ENCODE measurements at places on chromosomes 3 and 15. TPM values are rescaled to one million over a fixed set of nuclear protein-coding genes. Genes with fewer than 3 reads are reported as not detected.

Gene DENND4A
- polyA plus RNA-seq = 2.4 TPM

DNA sequence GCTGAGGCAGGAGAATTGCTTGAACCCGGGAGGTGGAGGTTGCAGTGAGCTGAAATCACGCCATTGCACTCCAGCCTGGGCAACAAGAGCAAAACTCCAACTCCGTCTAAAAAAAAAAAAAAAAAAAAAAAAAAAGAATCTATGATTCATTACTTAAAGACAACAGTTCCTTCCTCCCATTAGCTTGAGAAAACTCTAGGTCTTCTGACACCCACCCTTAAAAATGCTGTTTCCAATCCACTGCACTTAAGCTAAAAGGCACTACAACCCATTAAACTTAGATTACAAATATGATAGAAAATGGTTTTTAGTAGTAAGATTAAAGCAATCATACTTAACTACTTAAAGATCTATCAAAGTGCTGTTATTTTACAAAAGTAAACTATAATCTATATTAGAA, 40.0 kb upstream of the BHLHE40 start:
- no peak for DNase-seq
- H3K4me1 ChIP-seq = no peaks in the 10 kb centered on the region
- H3K4me3 ChIP-seq = no peak overlapping the region
- H3K27me3 ChIP-seq = no peaks in the 10 kb centered on the region
- H3K27ac ChIP-seq = no peak overlapping the region

GRCh38 chr3:10180289-10180688, 15.6 kb downstream of the IRAK2 start:
- H3K36me3 ChIP-seq = peaks cover 4% of the 10 kb centered on the region
- H3K4me3 ChIP-seq = no peak overlapping the region
- no peak for DNase-seq
- no peaks in the 10 kb centered on the region for H3K27me3 ChIP-seq

Gene ZNF662
- polyA plus RNA-seq = 1.5 TPM

DNA sequence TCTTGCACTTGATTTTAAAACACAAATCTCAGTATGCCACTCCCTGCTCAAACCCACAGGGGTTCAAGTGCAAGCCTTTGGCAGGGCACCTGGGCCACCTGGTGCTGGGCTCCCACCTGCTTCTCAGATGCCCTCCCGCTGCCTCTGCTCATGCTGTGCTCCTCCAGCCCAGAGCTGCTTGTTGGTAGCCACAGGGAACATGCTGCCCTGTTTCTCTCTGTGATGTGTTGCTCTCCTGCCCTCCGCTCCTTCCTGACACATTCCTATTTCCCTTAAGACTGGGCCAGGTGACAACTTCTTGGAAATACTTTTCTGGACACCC, 27.1 kb upstream of the KY start:
- no peak overlapping the region for H3K4me3 ChIP-seq
- DNase-seq = no peak
- no peaks in the 10 kb centered on the region for H3K36me3 ChIP-seq

Gene RBMS3
- 6.4 TPM for polyA plus RNA-seq

DNA sequence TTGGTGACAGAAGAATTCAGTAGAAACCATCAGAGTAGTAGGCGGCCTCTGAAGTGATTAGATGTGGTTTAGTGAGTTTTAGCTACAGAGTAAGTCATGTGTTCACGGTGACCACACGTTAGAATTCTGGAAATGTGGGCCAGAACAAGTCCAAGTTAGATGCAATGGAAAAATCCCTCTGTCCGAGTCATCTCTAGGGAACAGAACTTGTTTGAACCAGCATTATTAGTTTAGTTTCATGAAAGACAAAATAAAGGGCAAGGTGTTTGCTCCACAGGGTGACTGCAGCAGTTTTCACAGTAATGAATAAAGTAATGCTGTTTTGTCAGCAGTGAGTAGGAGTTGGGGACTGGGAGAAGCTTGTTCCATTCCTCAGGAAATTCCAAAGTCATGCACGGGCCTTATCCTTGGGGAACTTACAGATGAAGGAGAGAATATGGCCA, 100.2 kb downstream of the CGNL1 start:
- no peaks in the 10 kb centered on the region for H3K27me3 ChIP-seq
- H3K4me1 ChIP-seq = no peaks in the 10 kb centered on the region
- no peak for DNase-seq
- H3K27ac ChIP-seq = no peak overlapping the region
- H3K4me3 ChIP-seq = no peak overlapping the region

Gene LOXL1
- 3.8 TPM for polyA plus RNA-seq

DNA sequence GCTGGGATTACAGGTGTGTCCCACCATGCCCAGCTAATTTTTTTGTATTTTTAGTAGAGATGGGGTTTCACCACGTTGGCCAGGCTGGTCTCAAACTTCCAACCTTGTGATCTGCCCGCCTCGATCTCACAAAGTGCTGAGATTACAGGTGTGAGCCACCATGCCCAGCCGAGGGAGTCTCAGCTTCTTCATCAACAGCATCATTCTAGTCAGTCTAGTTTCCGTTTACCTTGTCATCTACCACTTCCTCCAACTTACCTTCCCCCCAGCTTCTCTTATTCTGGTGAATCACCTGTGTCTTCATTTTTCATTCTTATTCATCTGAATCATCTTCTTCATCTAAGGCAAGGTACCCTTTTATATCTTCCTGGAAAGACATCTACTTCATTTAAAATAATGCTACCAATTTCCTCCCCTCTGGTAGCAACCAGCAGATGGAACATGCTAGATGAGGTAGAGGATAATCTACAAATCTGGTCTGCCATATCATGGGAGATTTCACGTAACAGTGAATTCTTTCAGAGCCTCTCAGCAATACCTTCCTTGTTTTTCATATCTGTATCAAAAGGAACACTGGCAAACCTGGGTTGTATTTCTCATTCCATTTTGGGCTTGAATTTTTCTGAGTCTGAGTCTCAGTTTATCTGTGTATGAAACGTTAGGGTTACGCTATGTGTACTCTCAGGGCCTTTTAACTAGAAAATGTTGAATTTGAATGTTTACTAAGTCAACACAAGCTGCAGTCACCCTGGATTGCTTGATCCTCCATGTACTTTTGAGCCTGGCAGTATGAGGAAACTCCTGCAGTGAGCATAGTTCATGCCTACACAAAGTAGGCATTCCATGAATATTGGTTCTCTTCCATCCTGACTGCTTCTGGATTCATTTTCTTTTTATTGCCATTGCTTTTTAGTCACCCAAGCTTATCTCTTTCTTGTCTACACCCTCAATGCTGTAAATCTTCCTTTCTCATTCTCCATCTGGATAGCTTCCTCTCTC, 16.8 kb downstream of the LPP start:
- H3K36me3 ChIP-seq = no peaks in the 10 kb centered on the region
- no peaks in the 10 kb centered on the region for H3K27me3 ChIP-seq
- peak; percentile 60 for DNase-seq
- no peak overlapping the region for H3K27ac ChIP-seq
- peaks cover 31% of the 10 kb centered on the region for H3K4me1 ChIP-seq

GRCh38 chr3:117728226-117728625, 1018.6 kb downstream of the TUSC7 start:
- H3K36me3 ChIP-seq = no peaks in the 10 kb centered on the region
- no peak for DNase-seq
- H3K27ac ChIP-seq = no peak overlapping the region
- no peaks in the 10 kb centered on the region for H3K27me3 ChIP-seq
- H3K4me3 ChIP-seq = no peak overlapping the region

DNA sequence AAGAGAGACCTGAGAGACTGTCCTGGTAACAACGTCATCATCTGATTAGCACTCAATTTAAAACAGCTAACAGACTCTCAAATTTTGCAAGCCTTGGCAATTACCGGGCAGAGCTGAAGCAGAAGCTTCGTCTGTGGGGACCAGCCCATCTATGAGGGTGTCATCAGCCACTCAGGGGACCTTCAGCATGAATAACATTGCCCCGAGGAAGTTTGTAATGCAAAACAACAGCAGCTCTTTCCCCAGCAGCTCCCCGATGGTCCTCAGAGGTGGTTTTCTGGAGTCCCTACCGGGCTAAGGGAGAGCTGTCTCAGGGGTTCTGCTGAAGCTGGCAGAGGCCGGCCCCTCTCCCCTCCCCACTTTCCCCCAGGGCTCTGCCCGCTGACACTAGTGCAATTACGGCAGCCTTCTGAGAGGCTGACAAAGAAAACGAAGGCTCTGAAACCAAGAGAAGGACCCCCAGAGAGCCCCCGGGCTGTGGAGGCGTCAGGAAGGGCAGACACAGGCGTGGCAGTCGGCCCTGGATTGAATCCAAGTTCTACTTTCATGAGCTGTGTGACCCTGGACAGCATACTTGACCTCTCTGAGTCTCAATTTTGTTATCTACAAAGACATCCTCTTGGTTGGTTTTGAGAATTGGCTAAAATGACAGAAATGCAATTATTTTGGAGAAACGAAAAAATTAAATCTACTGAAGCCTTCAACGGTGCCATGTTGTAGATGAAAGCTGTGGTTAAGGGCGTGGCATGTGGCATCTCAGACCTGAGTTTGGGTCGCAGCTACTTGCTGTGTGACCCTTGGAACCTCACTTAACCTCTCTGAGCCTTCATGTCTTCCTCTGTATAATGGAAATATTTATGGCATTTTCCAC, 102.1 kb upstream of the TLE3 start:
- no peak overlapping the region for H3K4me3 ChIP-seq
- H3K27ac ChIP-seq = no peak overlapping the region
- peaks cover 15% of the 10 kb centered on the region for H3K27me3 ChIP-seq
- H3K4me1 ChIP-seq = peaks cover 5% of the 10 kb centered on the region
- no peak for DNase-seq

DNA sequence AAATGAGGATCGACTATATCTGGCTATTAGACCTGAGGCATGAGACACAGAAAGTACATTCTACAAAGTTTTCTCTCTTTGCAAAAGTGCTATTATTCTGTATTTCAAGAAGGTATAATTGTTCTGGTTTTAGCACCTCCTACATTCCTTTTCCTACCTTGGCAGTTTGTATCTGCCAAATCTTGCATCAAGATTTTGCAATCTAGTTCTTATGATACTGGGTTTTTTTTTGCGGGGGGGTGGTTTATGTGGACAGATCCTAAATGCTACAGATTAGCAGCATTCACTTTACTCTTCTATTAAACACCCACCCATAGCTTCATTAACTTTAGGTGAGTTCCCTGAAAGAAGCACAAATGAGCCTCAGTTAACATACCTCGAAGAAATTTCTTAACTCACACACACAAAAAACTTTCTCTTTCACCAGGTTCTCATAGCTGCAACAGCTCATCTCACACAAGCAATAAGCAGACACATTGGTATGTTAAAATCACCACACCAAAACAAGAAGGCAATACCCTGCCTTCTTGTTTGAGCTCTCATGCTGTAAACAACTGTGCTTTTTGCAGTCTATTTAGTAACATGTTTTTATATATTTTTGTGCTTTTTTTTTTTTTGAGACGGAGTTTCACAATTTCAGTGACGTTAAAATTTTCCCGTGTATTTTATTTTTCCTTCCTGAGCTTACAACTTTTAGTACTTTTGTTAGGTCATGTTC, 73.0 kb upstream of the VGLL4 start:
- no peaks in the 10 kb centered on the region for H3K27me3 ChIP-seq
- no peaks in the 10 kb centered on the region for H3K36me3 ChIP-seq
- no peak for DNase-seq
- H3K4me3 ChIP-seq = no peak overlapping the region
- H3K27ac ChIP-seq = no peak overlapping the region
- peaks cover 13% of the 10 kb centered on the region for H3K4me1 ChIP-seq

Gene SCG5
- polyA plus RNA-seq = 1.9 TPM

DNA sequence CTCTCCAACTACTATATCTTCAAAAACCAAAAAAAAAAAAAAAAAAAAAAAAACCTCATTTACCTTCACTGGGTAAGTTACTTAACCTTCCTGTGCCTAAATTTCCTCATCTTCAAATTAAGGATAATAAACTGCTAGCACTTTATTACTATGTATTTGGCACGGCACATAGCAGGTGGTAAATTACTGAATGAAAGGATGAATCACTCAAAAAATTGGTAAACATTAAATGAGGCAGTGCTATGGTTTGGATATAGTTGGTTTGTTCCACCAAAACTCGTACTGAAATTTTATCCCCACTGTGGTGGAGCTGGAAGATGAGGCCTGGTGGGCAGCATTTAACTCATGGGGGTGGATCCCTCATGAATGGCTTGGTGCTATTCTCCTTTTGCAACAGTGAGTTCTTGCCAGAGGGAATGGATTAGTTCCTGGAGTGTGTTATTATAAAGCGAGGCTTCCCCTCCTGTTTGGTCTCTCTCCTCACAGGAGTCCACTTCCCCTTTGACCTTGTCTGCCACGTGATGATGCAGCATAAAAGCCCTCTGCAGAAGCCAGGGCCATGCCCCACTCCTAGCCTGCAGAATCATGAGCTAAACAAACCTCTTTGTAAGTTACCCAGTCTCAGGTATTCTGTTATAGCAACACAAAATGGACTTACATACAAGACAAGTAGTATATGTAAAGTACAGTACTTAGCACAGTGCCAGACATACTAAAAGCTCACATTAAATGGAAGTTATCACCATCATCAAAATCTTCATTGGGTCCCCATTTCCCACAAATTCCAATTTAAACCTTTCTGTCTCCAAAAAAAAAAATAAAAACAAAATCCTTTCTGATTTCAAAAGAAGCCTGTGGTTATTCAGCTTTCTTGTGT, 20.6 kb downstream of the DCUN1D1 start:
- no peak overlapping the region for H3K27ac ChIP-seq
- no peaks in the 10 kb centered on the region for H3K27me3 ChIP-seq
- no peaks in the 10 kb centered on the region for H3K4me1 ChIP-seq
- H3K4me3 ChIP-seq = no peak overlapping the region
- DNase-seq = no peak
- H3K36me3 ChIP-seq = peaks cover 3% of the 10 kb centered on the region

- H3K4me3 ChIP-seq = no peak overlapping the region
- H3K27me3 ChIP-seq = no peaks in the 10 kb centered on the region
- no peak overlapping the region for H3K27ac ChIP-seq
- no peaks in the 10 kb centered on the region for H3K4me1 ChIP-seq
- DNase-seq = no peak
- H3K36me3 ChIP-seq = no peaks in the 10 kb centered on the region
These were observed 50.5 kb upstream of the ABI3BP start for GRCh38 chr3:101043687-101044078.

Gene ARHGEF26
- polyA plus RNA-seq = 13.6 TPM

DNA sequence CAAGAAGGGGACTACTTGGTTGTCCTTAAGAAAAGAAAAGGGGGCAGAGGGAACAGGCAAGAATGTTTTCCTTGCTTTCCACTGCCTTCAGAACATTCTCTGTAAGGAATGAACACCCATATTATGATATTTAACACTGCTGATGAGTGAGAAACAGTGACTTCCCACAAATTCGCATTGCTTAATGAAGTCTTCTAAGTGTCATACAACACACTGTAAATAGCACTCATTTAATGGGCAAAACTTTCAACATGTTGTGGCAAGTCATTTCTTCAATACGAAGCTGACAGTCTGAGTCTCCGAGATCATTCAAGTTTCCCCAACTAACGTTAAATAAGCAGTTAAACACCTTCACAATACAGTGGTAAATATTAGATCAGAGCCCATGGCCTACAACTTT, 464.4 kb downstream of the SHQ1 start:
- H3K36me3 ChIP-seq = no peaks in the 10 kb centered on the region
- no peak for DNase-seq
- no peaks in the 10 kb centered on the region for H3K27me3 ChIP-seq
- H3K4me1 ChIP-seq = peaks cover 29% of the 10 kb centered on the region
- H3K27ac ChIP-seq = no peak overlapping the region
- H3K4me3 ChIP-seq = no peak overlapping the region

- no peaks in the 10 kb centered on the region for H3K4me1 ChIP-seq
These were observed 150.7 kb downstream of the FOXB1 start for GRCh38 chr15:60154764-60155325.

Gene FANCD2
- 13.9 TPM for polyA plus RNA-seq

Gene TRPM1
- polyA plus RNA-seq = not detected

Measured in small intestine (tissue), 16 donors.